Astrocyte of the spinal cord (primary cell): ENCODE measurements at places on chromosomes 2 and 18.

DNA sequence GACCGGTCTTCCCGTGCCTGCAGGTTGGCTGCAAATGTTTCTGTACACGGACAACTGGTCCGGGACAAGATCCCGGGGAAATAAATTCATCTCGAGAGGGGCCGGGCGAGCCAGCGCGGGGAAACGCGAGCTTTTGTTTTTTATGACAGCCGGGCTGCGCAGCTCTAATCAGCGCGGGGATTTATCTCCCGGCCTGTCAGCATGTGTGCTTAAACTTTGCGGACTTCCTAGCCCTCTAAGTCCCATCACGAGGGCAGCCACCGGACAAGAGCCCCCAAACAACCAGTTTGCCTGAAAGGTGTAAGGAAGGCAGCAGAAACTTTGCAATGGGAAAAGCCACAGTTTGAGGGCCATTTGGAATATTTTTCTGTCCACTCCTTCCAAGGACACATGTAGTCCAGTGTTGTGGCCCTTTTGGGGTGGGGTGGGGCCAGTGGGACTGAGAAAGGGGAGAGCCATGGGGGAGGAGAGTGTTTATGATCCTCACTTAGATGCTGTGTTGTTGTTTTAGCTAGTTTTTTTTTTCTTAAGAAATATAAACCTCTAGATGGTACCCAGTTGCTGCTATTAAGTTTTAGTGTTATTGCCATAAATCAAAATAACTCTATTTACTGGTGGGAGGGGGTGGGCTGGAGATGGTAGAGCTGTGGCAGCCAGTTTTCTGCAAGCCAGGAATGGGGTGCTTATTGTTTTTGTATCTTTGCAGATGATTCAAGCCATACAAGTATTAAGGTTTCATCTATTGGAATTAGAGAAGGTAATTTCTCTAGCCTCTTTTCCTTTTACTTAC lies 6.0 kb downstream of the MEIS1 start:
- peak; percentile 68 for DNase-seq

- DNase-seq: peak; percentile 91
Observed at GRCh38 chr2:219387306-219388120, at the start of gene DNPEP. DNPEP (minus strand) TSS chr2:219387912; CDS start chr2:219387794, 118 bp downstream.

DNA sequence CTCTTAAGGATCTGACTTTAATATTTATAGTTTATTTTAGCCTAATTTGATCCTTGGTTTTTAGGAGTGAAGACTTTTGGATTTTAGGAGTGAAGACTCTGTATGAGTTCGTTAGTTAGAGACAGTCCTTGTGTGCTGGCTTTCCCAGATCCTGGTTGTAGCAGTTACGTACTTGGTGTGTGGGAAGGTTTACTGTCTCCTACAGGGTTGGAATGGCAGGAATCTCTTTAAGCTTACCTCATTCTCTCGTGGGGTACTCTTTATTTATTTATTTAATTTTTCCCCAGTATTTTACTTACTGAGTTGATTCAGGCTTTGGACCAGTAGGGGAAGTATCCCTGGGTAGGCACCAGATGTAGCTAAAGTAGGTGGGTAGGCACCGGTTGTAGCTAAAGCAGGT lies 1.8 kb upstream of the CXCR2 start:
- DNase-seq: peak; percentile 1

DNA sequence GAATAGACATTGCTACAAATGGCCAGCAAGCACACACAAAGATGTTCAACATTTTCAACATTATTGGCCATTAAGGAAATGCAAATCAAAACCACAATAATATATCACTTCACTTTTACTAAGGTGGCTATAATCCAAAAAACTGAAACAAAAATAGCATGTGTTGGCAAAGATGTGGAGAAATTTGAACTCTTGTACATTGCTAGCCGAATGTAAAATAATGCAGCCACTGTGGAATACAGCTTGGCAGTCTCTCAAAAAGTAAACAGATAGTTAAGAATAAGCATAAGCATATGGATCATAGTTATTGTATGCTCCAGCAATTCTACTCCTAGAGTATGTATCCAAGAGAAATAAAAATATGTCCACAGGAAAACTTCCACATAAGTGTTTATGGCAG lies 192.5 kb downstream of the EN1 start:
- DNase-seq: peak; percentile 53

GRCh38 chr2:10332402-10333246 lies 29.9 kb downstream of the HPCAL1 start:
- peak; percentile 51 for DNase-seq

DNA sequence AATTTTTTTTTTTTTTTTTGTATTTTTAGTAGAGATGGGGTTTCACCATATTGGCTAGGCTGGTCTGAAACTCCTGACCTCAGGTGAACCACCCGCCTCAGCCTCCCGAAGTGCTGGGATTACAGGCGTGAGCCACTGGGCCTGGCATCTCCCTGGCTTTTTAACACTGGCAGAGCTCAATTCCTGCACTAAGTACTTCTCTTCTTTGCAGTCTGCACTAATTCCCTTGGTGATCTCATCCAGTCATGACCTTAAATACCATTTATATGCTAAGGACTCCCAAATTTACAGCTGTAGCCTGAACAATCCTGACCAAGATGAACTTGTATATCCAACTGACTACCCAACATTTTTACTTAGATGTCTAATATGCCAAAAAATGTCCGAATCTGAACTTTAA lies 10.2 kb downstream of the PREPL start:
- DNase-seq: peak; percentile 34

- DNase-seq: no peak
Observed at GRCh38 chr2:125259451-125259850, 1234.4 kb downstream of the CNTNAP5 start.

GRCh38 chr18:22680944-22681343 lies 252.2 kb upstream of the RBBP8 start:
- DNase-seq: no peak

DNA sequence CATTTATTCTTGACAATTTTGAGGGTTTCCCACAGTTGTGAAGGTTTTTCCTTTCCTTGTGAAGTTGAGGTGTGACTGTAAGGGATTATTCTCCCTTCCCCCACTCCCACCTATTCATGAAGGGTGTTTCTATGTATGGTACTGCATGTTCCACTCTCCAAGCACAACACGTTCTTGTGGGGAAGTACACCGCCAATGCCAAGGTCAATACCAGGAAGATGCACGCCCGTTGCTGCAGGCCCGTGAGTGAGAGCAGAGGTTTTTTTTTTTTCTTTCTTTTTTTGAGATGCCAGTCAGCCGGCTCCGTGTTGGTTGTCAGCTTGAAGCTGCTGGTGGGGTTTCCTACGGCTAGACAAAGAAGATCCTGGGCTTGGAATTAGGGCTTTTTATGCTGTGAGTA lies 38.6 kb upstream of the EPHA4 start:
- no peak for DNase-seq

- DNase-seq: peak; percentile 49
Observed at GRCh38 chr18:13369756-13370510, 151.4 kb downstream of the LDLRAD4 start.

DNA sequence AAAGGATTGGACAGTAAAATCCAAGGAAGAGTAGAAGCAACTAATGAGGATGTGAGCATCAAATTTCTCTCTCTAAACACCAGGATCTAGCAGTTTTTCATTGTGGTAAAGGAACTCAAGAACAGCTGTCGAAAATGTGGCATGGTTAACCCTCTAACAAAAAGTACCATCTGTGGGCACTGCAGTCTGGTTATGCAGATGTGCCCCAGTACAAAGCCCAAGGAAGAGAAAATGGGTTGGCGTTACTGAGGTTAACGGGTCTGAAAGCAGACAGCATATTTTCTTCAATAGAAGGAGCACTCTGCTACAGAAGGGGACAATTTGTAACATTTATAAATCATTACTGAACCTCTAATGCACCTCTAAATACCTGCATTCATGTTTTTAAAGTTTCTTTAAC lies 253.0 kb upstream of the HNRNPA3 start:
- no peak for DNase-seq

DNA sequence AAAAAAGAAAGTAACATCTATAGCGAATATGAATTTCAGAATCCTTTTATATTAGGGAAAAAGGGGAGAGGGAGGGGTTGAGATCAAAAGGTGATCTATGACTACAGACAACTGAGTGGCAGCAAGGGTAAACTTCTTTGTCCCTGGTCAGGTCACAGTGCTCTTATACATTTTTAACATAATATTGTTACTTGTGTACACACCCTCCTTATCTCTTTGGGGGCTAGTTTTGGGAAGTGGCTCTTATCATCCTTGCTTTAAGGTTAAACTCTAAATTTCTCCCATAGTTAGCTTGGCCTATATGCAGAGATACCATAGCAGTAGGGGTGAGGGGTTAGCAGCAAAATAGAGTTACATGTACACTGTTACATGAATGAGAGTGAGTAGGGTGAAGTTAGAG lies 31.6 kb upstream of the ATG16L1 start:
- no peak for DNase-seq

DNA sequence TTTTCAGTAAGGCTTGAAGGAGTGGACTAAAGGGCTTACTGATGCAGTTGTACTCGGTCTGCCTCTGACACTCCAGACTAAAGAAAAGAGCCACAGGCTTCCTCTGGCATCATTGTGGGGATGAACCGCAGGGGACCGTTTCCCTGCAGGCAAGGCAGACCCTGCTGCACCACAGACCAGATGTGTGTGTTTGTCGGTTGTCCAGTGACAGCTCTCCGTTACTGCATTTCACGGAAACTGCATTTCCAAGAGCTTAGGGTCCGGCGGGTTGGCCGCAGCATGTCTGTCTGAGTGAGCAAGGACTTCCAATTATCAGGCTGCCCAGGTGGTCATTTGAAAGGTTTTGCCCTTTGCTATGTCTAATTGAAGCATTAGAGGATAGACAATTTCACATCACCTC lies 98.1 kb downstream of the FAM210A start:
- no peak for DNase-seq

DNA sequence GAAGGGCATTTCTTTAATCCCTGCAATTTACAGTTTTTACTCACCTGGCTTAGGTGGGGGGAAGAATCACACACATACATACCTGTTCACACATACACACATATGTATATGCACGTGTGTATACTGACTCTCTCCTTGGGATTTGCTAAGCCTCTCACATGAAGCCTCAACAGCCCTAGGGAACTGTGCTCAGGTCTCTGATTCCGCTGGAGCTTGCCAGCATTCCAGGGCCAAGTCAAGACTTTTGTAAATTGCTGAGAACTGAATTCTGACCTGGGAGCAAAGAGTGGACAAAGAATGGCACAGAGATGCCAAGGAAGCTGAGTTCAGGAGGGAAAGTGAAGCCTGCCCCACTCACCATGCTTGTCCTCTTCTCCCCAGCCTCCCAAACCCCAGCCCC lies 177.3 kb downstream of the TMEM247 start:
- DNase-seq: no peak

DNA sequence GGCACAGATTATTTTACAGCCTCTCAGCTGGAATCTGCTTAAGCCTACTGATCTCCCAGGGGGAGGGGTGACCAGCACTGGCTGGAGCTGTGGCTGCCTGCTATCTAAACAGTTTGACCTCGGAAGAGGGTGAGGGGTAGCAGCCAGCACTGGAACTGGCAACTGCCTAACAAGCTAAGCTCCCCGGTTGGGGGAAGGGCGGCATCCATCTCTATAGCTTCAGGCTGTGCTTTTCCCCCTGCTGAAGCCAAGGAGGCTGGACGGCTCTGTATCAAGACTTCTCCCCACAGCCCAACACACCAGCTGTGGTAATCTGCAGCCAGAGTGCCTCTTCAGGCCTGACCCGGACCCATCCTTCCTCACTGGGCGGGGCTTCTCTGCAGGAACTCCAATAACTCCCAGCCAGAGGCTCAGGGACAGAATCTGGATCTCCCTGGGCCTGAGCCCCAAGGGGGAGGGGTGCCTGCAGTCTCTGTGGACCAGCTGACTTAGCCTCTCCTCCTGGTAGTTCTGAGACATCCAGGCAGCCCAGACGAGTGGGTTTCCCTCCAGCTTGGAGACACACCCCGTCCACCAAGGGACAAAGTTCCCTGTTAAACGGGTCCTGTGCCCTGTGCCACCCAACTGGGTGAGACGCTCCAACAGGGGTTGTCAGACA lies 560.2 kb downstream of the LRP1B start:
- no peak for DNase-seq

- DNase-seq: no peak
Observed at GRCh38 chr18:9988665-9989064, 74.8 kb downstream of the VAPA start.

GRCh38 chr18:12883372-12883683 lies 709 bp downstream of the PTPN2 start:
- no peak for DNase-seq

DNA sequence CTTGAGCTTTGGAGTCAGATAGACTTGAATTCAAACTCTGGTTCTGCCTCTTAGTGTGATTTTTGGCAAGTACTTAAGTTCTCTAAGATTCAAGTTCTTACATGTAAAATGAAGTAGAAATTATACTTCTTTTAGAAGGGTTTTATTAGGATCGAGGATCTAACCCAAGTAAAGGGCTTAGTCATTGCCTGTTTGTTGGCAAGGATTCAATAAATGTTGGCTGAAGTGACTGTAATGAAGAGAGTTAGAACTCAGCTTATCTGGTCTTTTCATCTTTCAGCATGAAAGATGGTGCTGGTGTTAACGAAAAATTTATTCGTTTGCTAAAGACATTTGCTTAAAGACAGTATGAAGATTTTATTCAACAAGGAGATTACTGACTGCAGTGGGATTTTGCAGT lies 315.9 kb upstream of the THUMPD2 start:
- DNase-seq: peak; percentile 81

DNA sequence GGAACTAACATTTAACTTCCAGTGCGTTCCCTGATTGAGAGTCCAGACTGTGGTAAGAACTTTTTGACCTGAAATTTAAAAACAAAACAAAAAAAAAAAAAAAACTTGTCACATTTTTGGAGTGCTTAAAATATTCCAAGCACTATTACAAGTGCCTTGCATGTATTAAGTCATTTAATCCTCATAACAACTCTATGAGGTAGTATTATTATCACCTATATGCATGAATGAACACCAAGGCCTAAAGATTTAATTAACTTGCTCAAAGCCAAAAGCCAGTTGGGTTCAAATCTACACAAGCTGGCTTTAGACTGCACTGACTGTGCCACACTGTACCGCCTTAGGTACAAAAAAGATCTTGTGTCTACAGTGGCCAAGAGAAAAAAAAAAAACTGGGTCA lies 35.2 kb downstream of the METTL4 start:
- DNase-seq: no peak

DNA sequence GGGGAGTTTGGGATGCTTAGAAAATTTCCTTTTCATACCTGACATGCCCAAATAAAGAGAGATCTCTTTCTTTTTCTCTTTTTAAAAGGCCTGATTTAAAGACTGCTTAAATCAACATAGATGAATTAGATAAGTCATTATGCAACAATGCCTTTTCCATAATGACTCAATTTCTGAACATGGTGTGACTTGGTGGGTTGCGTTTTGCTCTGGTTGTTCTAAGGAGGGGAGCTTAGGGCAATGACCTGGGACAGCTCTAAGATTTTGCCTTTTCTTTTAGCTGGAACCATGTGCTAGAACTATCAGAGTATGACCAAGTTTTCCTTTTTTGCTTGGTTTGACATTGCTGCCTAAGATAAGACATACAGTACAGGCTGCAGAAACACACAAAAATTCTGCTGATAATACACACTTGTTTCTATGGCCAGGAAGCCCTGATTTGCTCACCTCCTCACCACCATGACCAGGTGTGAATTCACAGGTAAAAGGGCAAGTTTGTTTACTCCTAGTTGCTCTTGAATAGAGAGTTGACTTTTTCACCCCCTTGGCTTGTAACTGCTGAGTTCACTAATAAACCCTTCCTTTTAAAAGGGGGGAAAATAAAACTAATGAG lies 58.1 kb upstream of the IL1RL1 start:
- no peak for DNase-seq

- DNase-seq: no peak
Observed at GRCh38 chr18:44764863-44765262, 84.2 kb downstream of the SETBP1 start.
